ENCODE measurements at places on chromosomes 1 and 21.
A peak's percentile ranks its signal among the peaks of the same experiment; 100 is the strongest.

DNA sequence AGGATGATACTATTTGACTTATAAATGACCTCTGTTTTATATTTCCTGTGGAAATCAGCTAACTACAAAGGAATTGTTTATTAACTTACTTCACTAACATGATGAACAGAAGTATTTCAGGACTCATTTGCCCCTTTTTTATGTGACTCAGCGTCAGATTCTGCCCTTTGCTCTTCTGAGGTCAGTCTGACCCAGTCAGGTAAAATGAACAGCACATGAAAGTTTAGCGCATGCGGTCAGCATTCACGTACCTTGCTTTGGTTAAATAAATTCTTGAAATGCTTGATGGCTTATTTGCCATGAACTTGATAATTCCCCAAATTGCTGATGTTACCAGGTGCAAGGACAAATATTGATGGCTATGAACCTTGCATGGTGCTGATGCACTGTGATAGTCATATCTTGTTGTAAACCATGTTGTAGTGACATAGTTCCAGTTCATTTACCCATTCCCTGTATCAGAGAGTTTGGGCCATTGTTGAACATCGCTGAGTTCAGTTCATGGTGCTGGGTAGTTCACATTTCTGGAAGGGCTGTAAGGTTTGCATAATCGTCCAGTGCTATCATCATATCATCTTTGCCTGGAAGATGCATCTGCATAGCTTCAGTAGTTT is 133.4 kb downstream of the NFIA start:
- no peak for DNase-seq

GRCh38 chr1:34874296-34874952 is 14.9 kb upstream of the SMIM12 start:
- DNase-seq = no peak

GRCh38 chr1:113031171-113031933 is 41.6 kb upstream of the LRIG2 start:
- no peak for DNase-seq

- peak; percentile 65 for DNase-seq
Measured at GRCh38 chr1:23122023-23122748, 46.5 kb downstream of the LUZP1 start.

Data from AG10803 (cell line).